ENCODE measurements at places on chromosomes 5 and 9. TPM values are rescaled to one million over a fixed set of nuclear protein-coding genes. Genes with fewer than 3 reads are reported as not detected.
A peak's percentile ranks its signal among the peaks of the same experiment; 100 is the strongest.

The BARHL1 gene
- not detected for total RNA-seq

The UIMC1 gene
- 31.6 TPM for total RNA-seq

DNA sequence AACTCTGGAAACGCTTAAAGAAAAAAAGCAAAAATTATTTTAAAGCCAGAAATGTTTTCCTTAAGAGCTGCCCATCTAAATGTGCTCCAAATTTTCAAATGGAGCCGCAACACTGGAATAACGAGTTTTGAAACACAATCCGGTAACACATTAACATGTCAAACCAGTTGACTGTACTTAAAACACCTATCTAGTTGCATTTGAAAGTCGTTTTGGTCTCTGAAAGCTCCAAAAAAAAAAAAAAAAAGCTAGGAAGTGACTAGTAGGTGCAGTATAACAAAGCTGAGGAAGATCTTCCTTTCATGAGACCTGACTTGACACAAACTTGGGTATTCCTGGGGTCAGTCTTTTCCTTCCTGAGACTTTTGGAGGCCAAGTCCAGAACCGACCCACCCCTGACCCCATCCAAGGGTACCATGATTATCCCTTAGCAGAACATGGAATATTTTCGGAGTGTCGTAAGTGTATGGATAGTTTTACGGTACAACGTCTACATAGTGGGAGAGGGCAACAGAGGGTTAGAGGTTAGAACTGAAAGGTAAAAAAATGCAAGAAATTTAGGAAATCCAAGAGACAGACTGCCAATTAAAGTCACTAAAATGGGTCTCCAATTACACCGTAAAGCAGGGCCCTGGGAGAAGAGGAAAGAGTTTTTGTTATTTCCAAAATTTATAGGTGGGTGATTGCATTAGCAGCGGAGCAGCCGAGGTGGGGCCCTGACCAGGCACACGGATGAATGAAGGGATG, 812 bp downstream of the CETN3 start:
- H3K4me3 ChIP-seq: peak overlapping the region; percentile 73
- peak; percentile 21 for DNase-seq

- no peak overlapping the region for H3K27ac ChIP-seq
- H3K36me3 ChIP-seq: no peaks in the 10 kb centered on the region
- H3K4me1 ChIP-seq: peaks cover 13% of the 10 kb centered on the region
- no peak overlapping the region for H3K4me3 ChIP-seq
- DNase-seq: no peak
These were observed 1.9 kb downstream of the HDAC3 start for GRCh38 chr5:141634720-141635119.

DNA sequence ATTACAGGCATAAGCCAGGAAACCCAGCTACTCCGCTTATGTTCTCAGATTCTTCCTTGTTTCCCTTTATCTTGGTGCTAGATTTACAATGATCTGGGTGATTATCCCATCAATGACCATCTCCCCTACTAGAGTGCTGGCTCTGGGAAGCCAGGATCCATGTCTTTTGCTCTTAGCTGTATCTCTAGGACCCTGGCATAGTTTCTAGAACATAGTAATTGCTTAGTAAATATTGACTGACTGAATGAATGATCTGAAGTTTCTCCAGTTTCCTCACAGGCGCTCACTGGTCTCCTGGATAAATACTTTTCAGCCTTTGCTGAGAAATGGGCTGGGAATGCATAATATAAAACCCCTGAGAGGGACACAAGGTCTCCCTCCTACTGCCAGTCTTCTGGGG, 60.0 kb upstream of the KLF9 start:
- peaks cover 12% of the 10 kb centered on the region for H3K4me1 ChIP-seq
- H3K36me3 ChIP-seq: no peaks in the 10 kb centered on the region
- peak overlapping the region; percentile 30 for H3K27ac ChIP-seq
- no peak for DNase-seq

DNA sequence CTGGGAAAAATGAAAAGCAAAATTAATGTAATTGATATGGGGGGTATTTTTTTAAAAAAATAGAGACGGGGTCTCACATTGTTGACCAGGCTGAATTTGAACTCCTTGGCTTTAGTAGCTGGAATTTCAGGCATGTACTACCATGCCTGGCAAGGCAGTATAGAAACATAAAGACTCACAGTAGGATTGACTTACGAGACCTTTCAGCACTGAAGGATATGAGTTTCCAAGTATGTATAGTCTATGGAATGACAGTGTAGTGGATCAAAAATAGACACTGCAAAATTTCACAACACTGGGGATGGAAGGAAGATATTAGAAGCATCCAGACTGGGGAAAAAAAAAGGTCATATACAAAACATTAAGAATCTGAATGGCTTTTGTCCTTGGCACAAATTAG, 6.8 kb downstream of the DCP2 start:
- no peak overlapping the region for H3K27ac ChIP-seq
- H3K27me3 ChIP-seq: no peaks in the 10 kb centered on the region
- no peak for DNase-seq
- no peaks in the 10 kb centered on the region for H3K36me3 ChIP-seq
- no peak overlapping the region for H3K4me3 ChIP-seq
- peaks cover 2% of the 10 kb centered on the region for H3K4me1 ChIP-seq

- H3K27me3 ChIP-seq: no peaks in the 10 kb centered on the region
- H3K4me3 ChIP-seq: no peak overlapping the region
- no peak overlapping the region for H3K27ac ChIP-seq
- no peaks in the 10 kb centered on the region for H3K4me1 ChIP-seq
These were observed 74.5 kb downstream of the APTX start for GRCh38 chr9:32926911-32927310.

Measured in colonic mucosa (tissue), 4 donors.